ENCODE measurements at places on chromosomes 12 and 14.

DNA sequence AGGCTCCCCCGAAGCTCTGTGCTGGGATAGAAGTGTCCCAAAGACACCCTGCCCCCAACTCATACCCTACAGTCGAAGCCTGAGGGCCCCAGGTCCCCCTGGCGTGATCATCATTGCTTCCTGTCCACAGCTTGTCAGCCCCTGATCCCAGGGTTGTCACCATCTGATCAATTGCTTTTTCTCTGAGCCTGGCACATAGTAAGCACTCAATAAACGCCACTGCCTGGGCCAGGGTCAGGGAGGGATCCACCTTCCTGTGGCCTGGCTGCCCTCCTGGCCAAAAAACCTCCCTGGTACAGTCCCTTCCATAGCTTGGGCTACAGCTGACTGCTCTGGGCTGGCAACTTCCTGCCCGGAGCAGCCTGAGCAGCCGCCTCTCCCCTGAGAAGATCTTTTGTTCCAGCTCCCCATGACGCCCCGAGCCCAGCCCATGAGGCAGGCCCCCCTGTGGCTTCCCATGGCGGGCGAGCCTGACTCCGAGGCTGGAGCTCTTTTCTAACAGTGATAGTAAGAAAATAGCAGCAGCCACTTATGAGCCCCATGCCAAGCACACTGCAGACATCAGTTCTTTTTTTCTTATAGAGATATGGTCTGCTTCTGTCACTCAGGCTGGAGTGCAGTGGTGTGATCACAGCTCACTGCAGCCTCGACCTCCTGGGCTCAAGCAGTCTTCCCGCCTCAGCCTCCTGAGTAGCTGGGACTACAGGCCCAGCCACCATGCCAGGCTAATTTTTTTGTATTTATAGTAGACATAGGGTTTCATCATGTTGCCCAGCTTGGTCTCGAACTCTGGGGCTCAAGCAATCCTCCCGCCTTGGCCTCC lies 6.5 kb downstream of the SH2B3 start:
- DNase-seq = no peak

DNA sequence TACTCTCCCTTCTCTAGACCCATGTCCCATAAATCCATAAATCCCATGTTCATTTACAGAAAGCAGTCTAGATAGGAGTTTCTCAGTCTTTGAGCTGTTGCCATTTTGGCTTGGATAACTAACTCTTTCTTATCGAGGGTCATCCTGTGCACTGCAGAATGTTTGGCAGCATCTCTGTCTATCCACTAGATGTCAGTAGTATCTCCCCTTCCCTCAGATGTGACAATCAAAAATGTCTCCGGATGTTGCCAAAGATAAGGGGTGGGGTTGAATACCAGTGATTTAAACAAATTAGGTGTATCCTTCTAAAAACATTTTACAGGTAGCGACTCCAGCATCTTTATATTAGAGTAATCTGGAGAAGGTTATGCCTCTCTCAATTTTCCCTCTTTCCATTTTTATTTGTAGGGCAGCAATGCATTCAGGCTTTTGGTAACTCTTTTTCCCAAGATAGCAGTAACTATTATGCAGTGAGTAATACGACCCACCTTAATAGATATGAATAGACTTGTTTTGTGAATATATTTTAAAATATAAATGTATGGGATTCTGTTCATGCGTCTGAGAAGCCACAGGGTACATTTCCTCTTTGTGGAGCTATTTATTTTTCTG lies 100.7 kb downstream of the LRRK2 start:
- no peak for DNase-seq

GRCh38 chr14:73153272-73153671 lies 17.0 kb downstream of the PSEN1 start:
- DNase-seq = no peak

GRCh38 chr12:119444462-119445044 lies 110.0 kb downstream of the CCDC60 start:
- peak; percentile 16 for DNase-seq

- DNase-seq = no peak
Measured at GRCh38 chr12:11807458-11807857, 158.0 kb downstream of the ETV6 start.

DNA sequence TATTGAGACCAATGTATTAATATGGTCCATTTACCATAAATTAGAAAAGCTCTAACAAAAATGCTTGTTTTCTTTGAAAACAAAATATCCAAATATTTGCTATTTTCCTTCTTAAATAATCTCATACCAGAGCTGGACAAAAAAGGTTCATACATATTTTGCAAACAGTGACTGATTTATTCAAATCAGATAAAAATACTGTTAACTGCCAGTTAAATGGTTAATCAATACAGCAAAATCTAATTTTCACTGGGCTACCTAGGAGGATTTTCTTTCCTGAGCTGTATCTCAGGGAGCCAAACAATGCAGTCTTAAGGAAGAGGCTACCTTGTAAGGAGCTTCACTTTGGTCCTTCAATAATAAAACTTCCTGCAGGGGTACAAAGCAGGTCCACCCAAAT lies 2.0 kb downstream of the FERMT2 start:
- no peak for DNase-seq

DNA sequence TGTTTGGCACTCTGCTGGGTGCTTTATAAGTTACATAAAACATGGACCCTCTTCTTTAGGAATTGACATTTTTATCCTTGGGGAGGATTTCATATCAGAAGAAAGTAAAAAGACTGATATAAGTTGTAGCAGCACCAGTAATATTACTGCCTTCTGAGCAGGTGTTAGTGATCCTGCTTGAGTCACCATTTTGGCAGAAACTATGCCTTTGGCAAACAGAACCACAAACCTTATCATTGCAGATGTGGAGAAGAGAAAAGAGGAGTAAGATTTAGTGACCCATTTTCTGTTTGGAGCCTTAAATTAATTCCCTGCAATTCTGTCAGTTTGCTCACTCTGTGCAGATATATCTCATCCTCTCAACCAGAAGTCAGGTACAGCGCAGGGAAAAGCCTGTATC lies 23.0 kb downstream of the ZNF410 start:
- DNase-seq = no peak

DNA sequence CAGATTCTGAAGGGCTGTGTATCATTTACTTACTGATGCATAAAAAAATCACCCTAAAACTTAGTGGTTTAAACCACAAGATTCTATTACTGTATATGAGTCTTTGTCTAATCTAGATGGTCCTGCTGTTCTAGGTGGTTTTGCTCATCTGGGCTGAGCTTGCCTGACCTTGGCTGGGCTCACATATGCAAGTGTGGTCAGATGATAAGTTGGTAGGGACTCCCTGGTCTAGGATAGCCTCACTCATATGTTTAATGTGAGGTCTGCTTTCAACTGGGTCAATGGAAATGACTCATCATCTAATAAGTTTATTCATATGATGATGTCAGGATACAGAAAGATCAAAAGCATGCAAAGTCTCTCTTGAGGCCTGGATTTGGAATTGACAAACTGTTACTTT lies 887.8 kb downstream of the TRHDE start:
- no peak for DNase-seq

GRCh38 chr12:81083906-81084513 lies 6.1 kb downstream of the ACSS3 start:
- no peak for DNase-seq

DNA sequence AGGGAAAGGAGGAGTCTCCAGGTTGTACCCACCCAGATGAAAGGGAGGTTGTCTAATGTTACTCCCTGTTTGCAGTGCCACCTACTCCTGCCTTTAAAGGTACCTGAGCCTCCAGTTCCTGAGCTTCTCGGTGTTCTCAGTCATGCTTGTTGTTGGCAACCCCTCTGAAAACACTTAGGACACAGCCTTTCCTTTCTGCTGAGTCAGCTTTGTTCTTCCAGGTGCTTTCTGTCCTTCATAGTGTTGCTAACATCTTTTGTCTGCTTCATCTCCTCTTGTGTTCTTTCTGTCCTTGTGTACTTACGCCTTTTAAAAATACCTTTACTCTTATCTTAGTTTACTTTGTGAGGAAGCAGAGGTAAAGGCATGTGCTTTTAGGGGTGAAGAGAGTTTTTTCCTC lies 97.0 kb upstream of the NEDD1 start:
- DNase-seq = no peak

GRCh38 chr14:43540948-43541347 lies 966.1 kb downstream of the FSCB start:
- no peak for DNase-seq

DNA sequence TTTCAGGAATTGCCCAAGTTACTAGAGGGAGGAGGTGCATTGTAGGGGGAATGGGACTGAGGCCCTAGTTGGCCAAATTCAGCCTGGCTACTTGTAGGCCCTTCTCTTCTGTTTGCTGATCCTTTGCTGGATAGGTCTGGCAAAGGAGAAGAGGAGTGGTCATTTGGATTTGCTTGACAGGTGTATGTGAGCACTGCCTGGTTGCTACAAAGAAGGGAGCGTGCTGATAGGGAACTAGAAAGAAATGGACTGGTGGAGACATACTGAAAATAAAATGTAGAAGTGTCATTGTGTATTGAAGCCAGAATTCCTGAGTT lies 3.6 kb downstream of the PSMA6 start:
- DNase-seq = no peak

DNA sequence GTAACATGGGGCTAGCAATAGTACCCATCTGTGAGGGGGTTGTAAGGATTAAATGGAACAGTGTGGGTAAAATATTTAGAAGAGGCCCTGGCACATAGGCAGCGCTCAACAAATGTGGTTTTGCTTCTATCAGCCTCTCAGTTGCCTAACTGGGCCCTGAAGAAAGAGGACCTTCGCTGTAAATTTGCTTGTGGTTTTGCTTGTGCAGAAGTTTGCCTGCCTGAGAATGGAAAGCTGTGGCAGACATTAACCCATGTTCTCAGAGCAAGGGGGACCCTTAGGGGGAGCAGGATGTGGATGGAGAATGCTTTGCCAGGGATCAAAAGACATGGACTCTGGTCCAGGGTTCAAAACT lies 160.1 kb downstream of the BRMS1L start:
- no peak for DNase-seq

DNA sequence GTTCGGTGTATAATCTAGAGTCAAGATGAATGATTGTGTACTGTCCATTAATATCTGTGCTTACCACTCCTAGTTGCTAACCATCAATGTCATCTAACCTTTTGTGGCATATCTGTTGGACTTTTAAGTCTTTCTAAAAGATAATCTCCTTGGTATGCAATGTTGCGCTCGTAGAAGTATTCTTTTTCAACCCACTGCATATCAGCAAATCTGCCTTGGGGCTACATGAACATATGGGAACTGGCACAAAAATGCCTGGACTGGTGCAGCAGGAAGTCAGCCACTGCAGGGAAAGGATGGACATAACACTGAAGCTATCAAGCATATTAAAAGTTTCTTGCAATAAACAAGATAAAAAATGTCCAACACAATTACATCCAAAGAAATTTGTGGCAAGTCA lies 124.3 kb upstream of the SLC38A4 start:
- DNase-seq = no peak

GRCh38 chr12:93060666-93061472 lies 131.8 kb upstream of the EEA1 start:
- DNase-seq = no peak

DNA sequence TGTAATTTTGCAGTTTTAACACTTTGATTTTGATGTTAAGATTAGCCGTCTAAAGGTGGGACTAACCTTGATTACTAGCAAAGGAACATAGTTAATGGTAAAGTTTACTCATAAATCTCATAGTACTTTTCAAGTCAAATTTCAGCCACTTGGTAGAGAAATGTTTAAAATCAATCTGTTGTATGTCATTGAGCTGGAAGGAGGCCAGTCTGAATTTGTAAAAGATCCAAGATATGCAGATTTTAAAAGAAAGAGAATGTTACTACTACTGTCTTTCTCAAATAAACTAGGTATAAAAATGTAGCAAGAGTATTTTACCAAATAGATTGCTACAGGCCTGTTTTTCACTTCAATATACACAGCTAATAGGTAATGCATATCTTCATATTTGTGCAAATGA lies 600.8 kb upstream of the SEL1L start:
- DNase-seq = no peak

All from stimulated activated CD4-positive, alpha-beta T cell treated with anti-CD3 and anti-CD28 coated beads, Interleukin-4, amount 100 ng/mL, for 1 hour (primary cell).